ENCODE measurements at places on chromosomes 5 and 9. TPM values are rescaled to one million over a fixed set of nuclear protein-coding genes. Genes with fewer than 3 reads are reported as not detected.

CCL21 gene
- 6.2 TPM for total RNA-seq

GOLM1 gene
- total RNA-seq: 3.7 TPM

OR1Q1 gene
- total RNA-seq: not detected

DMRTA1 gene
- 0.77 TPM for total RNA-seq
